ENCODE measurements at places on chromosomes 12 and 14.

DNA sequence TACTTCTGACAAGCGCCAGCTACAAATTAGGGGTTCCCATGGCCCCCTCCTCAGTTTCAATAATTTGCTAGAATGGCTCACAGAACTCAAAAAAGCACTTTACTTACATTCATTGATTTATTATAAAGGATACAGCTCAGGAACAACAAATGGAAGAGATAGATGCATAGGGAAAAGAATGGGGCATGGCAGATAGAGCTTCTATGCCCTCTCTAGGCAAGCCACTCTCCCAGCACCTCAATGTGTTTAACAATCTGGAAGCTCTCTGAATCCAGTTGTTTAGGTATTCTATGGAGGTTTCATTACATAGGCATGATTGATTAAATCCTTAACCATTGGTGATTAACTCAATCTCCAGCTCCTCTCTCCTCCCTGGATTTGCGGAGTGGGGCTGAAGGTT lies 184.5 kb upstream of the DAAM1 start:
- DNase-seq: no peak

GRCh38 chr12:37548266-37548805 lies 768.2 kb upstream of the ALG10B start:
- DNase-seq: no peak

DNA sequence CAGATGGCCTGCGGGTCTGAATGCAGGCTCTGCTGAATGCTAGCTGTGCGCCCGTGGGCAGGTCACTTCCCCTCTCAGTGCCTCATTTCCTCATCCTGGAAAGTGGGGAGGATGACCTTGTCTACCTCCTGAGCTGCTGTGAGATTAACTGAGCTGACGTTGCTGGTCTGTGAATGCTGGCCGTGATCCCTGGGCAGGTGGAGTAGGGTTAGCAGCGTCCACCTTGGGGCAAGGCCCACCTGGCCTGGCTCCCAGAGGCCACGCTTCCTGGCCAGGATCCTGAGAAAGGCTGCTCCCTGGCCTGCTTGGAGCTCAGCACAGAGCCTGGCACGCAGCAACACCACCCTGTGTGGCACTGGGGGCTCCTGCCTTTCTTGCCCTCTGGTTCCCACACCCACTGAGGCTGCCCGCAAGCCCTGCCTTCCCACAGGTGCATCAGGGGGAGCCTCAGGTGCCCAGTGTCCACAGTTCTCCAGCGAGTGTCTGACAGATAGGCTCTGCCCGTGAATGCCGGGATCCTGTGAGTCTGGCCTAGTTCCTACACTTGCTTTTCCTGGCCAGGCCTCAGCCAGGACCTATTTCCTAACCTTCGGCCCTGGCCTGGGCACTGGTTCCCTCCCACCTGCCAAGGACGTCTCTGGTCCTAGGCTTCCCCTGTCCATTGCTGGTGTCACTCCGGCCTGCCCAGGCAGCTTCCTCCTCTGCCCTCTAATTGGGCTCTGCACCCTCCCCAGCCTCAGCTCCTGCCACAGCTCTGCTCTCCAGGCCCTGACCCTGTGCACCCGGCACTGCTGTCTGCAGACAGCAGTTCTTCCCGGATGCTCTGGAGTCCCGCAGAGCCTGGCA lies 37.2 kb upstream of the TDRD9 start:
- no peak for DNase-seq

DNA sequence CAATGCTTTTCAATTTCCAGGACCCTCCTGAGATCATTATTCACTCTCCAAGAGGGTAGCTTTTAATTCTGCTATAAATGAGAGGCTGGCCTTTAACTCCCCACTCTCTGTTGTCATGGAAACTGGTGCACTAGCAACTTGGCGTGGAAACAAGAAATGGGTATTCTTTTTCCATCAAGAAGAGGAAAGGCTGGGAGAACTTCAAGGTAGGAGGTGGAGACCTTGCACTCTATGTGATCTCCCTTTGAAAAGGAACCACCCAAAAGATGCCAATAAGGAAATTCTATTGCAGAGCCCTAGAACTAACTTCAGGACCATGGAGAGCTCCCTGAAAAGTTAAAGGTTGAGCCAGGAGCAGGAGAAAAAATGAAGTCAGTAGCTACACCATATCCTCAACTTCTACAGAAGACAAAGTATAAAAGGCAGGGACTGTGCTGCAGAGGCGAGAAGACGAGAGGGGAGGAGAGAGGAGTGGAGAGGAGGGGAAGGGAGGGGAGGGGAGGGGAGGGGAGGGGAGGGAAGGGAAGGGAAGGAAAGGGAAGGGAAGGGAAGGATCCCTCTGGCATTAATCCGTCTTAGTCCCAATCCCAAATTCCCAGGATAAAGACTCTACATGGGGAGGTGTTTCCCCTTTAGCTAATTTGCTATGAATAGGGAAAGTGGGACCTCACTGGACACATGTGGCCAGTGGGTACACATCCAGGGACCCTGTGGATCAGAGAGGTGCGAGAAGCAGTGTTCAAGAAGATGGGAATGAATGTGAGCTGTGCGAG lies 46.7 kb upstream of the FICD start:
- DNase-seq: peak; percentile 21

- no peak for DNase-seq
Observed at GRCh38 chr14:35240231-35240630, 52.0 kb upstream of the PSMA6 start.

- peak; percentile 83 for DNase-seq
Observed at GRCh38 chr14:67674480-67675218, at the start of gene VTI1B. TSS of gene VTI1B (minus strand) at chr14:67674632. CDS start at chr14:67674489, 143 bp downstream.

- DNase-seq: no peak
Observed at GRCh38 chr14:69480136-69480535, 4.4 kb upstream of the PLEKHD1 start.
